ENCODE measurements at places on chromosomes 6 and 20.
A peak's percentile ranks its signal among the peaks of the same experiment; 100 is the strongest.

DNA sequence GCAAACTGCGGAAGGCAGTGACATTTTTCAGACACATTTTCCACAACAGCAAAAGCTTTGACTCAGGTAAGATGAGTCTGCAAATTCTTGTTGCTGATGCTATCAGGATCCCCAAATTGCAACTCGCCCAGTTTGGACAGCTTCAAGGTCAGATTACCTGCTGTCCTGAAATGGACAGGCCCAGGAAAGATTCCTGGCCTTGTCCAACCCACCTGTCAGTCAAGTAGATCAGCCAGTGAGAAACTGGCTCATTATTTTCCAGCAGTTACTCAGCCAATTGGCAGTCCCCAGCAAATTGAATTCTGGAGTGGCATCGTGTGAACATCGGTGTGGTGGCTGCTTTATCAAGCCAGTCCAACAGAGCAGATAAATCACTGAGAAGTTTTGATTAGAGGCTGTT lies 84.5 kb upstream of the SNAP25 start:
- H3K4me1 ChIP-seq = no peaks in the 10 kb centered on the region
- DNase-seq = no peak
- H3K4me3 ChIP-seq = no peak overlapping the region

DNA sequence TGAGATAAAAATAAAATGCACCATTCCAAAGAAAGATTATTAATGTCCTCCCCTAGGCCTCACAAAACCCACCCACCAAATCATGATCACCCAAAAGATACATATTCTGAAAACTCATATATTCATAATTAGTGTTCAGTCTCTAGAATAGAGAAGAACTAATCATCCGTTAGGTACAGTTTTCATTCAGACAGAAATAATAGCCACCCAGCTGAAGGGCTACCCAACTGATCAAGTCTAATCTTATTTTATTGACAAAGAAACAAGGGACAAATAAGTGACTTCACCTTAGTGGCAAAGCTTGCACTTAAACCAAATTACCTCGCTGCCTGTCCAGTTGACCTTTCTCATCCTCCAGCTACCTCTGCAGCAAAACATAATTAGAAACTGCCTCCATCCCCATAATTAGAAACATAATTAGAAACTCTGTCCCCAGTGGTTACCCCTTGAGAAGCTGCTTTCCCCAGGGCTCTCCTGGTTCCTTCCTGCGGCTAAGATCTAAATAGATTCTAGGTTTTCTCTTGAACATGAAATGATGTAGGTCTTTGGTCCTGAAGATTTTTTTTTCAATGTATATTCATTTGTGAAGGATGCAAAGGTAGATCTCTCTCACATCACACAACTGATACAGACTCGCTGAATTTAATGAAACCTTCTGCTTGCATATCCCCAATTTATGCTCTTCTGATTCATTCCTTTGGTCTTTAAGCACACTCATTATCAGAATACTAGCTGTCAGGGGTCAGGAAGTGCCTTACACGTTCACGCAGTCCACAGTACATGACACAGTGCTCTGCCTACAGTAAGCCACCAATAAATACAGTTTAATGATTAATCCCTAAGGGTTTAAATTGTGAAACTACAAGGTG lies 46.3 kb downstream of the HBS1L start:
- peaks cover 9% of the 10 kb centered on the region for H3K4me1 ChIP-seq
- no peaks in the 10 kb centered on the region for H3K36me3 ChIP-seq
- H3K27ac ChIP-seq = no peak overlapping the region

DNA sequence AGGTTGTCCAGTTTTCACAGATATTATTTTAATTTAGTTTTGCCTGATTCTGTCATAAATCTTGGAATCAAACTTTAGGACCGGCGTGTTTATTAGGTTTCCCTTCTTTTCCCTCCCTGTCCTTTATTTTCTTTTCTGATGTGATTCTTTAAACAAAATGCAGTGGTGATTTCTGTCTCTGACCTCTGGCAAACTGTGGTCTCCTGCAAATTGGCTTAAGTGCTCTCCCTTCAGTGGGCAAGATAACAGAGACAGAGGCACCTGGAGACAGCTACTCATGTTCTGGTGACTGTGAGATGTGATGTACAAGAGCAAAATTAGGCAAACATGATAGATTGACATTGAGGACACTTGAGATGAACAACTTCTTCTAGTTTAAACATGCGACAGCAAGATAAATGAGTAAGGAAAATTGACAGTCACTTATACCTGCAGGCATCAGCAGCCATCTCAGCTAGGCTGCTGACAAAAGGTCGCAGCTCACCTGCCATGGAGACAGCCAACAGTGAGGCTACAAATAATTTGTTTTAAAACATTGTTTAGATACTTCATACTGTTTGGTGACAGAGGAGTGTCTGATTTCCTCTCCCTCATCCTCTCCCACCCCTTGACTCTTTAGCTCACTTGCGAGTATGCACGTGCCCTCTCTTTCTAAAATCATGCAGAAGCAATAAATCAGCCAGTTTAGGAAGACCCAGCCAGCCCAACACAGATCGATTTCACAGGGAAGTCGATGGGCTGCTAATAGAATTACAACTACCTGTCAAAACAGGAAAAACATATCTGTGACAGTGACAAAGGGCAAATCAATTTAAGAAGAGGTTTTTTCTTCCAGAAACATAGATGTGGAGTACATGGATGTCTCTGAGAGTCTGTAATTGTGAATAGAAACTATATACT lies 63.4 kb upstream of the MAP3K7 start:
- no peak for DNase-seq
- H3K27me3 ChIP-seq = no peaks in the 10 kb centered on the region
- H3K36me3 ChIP-seq = no peaks in the 10 kb centered on the region
- no peak overlapping the region for H3K4me3 ChIP-seq
- no peak overlapping the region for H3K27ac ChIP-seq

- no peak overlapping the region for H3K4me3 ChIP-seq
- H3K4me1 ChIP-seq = peaks cover 23% of the 10 kb centered on the region
- H3K36me3 ChIP-seq = no peaks in the 10 kb centered on the region
- H3K27ac ChIP-seq = peak overlapping the region; percentile 71
Measured at GRCh38 chr20:34983995-34984735, 28.5 kb downstream of the MYH7B start.

GRCh38 chr20:12597551-12597950 lies 411.2 kb upstream of the SPTLC3 start:
- no peak overlapping the region for H3K27ac ChIP-seq
- H3K27me3 ChIP-seq = no peaks in the 10 kb centered on the region
- H3K36me3 ChIP-seq = no peaks in the 10 kb centered on the region
- H3K4me1 ChIP-seq = no peaks in the 10 kb centered on the region
- no peak overlapping the region for H3K4me3 ChIP-seq
- no peak for DNase-seq

DNA sequence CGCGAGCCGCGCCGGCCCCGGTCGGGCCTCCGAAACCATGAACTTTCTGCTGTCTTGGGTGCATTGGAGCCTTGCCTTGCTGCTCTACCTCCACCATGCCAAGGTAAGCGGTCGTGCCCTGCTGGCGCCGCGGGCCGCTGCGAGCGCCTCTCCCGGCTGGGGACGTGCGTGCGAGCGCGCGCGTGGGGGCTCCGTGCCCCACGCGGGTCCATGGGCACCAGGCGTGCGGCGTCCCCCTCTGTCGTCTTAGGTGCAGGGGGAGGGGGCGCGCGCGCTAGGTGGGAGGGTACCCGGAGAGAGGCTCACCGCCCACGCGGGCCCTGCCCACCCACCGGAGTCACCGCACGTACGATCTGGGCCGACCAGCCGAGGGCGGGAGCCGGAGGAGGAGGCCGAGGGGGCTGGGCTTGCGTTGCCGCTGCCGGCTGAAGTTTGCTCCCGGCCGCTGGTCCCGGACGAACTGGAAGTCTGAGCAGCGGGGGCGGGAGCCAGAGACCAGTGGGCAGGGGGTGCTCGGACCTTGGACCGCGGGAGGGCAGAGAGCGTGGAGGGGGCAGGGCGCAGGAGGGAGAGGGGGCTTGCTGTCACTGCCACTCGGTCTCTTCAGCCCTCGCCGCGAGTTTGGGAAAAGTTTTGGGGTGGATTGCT lies 1.3 kb downstream of the VEGFA start:
- H3K27ac ChIP-seq = peak overlapping the region; percentile 99
- peaks cover 32% of the 10 kb centered on the region for H3K4me1 ChIP-seq
- peaks cover 18% of the 10 kb centered on the region for H3K36me3 ChIP-seq
- DNase-seq = peak; percentile 73
- no peaks in the 10 kb centered on the region for H3K27me3 ChIP-seq
- H3K4me3 ChIP-seq = peak overlapping the region; percentile 97

GRCh38 chr6:11785774-11786579 lies 7.4 kb upstream of the ADTRP start:
- H3K4me3 ChIP-seq = no peak overlapping the region
- DNase-seq = no peak
- no peaks in the 10 kb centered on the region for H3K36me3 ChIP-seq
- H3K27ac ChIP-seq = no peak overlapping the region
- H3K27me3 ChIP-seq = peaks cover 4% of the 10 kb centered on the region

GRCh38 chr6:125539892-125540291 lies 209.5 kb upstream of the HEY2 start:
- DNase-seq = no peak
- no peaks in the 10 kb centered on the region for H3K36me3 ChIP-seq
- H3K27ac ChIP-seq = no peak overlapping the region
- no peaks in the 10 kb centered on the region for H3K27me3 ChIP-seq
- peaks cover 5% of the 10 kb centered on the region for H3K4me1 ChIP-seq

GRCh38 chr6:136282906-136283305 lies 6.7 kb downstream of the BCLAF1 start:
- no peaks in the 10 kb centered on the region for H3K27me3 ChIP-seq
- no peak overlapping the region for H3K27ac ChIP-seq
- DNase-seq = no peak
- peak overlapping the region; percentile 46 for H3K4me3 ChIP-seq
- peaks cover 37% of the 10 kb centered on the region for H3K36me3 ChIP-seq

DNA sequence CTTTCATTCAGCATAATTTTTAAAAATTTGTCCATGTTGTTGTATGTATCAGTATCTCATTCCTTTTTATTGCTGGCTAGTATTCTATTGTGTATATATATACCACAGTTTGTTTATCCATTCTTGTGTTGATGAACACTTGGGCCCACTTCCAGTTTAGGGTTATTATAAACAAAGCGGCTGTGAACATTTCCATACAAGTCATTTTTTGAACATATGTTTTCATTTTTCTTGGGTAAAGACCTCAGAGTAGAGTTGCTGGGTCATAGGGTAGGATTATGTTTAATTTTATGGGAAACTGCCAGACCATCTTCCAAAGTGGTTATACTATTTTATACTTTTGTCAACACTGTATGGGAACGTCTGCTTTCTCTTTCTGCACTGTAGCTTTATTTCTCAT lies 55.3 kb downstream of the RBM24 start:
- no peaks in the 10 kb centered on the region for H3K27me3 ChIP-seq
- DNase-seq = no peak
- no peak overlapping the region for H3K27ac ChIP-seq
- H3K4me1 ChIP-seq = no peaks in the 10 kb centered on the region

GRCh38 chr6:170043881-170044790 lies 246.7 kb downstream of the DLL1 start:
- no peaks in the 10 kb centered on the region for H3K27me3 ChIP-seq
- H3K4me3 ChIP-seq = no peak overlapping the region
- no peak overlapping the region for H3K27ac ChIP-seq
- H3K36me3 ChIP-seq = no peaks in the 10 kb centered on the region
- peak; percentile 62 for DNase-seq
